ENCODE measurements at places on chromosomes 7 and 10.

DNA sequence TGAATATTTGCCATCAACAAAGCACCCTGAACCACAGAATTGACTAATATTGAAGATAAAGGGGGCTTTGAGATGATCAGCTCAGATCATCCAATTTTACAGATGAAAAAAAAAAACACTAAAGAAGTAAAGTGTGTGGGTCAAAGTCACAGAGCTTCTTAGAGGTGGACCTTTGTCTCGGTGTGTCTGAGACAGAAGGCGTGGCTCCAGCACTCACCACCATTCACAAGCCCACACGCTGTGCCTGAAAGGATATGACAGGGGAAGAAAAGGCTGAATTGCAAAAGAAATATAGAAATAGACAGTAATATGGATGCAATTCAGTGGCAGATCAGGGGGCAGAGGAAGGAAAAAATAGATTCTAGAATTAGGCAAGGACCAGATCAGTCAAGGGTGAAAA, 114.9 kb upstream of the PLXNA4 start:
- no peak for DNase-seq

- no peak for DNase-seq
These were observed 184.2 kb upstream of the TMEM196 start for GRCh38 chr7:19957664-19958063.

DNA sequence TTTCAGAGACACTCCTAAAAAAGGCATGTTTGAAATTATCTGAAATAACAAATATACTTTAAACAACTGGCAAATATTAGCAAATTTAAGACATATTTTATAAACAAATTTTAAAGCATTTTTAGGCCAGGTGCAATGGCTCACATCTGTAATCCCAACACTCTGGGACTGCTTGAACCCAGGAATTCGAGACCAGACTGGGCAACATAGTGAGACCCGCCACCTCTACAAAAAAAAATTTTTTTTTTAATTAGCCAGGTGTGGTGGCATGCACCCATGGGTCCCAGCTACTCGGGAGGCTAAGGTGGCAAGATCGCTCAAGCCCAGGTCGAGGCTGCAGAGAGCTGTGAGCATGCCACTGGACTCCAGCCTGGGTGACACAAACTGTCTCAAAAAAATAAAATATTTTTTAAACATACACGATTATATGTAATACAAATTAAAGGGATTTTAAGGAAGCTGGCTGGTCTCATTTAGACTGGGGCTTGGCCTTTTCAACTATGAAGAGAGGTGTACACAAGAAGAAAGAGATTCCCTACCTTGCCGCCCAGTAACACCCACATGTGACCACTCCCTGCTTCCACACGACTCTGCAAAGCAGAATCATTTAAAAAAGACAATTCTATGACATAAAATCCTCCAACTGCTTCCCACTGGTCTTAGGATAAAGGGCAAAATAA, 7.5 kb downstream of the LARP4B start:
- no peak for DNase-seq

GRCh38 chr7:22733761-22734160, 6.8 kb downstream of the IL6 start:
- DNase-seq: no peak

DNA sequence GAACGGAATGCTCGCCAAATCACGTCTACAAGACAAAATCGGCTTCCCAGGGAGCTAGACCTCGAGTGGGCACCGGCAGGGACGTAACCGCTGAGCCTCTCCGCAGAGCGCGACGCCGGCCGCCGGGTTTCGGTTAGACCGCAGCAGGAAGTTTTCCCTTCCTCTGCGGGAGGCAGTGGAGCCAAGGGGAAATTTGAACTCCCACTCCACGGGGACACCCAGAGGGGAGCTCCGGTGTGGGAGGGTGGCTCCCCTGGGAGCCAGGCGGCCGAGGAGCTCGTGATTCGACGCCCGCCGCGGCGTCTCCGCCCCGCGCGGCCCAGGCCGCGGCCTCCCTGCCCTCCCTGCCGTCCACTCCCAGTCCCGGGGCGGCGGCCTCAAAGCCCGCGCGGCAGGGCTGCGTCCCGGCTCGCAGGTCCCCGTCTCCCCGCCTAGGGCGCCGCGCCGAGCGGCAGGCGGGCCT, 426 bp downstream of the SYPL1 start:
- no peak for DNase-seq

- no peak for DNase-seq
These were observed 643.3 kb upstream of the SORCS1 start for GRCh38 chr10:107807836-107808235.

DNA sequence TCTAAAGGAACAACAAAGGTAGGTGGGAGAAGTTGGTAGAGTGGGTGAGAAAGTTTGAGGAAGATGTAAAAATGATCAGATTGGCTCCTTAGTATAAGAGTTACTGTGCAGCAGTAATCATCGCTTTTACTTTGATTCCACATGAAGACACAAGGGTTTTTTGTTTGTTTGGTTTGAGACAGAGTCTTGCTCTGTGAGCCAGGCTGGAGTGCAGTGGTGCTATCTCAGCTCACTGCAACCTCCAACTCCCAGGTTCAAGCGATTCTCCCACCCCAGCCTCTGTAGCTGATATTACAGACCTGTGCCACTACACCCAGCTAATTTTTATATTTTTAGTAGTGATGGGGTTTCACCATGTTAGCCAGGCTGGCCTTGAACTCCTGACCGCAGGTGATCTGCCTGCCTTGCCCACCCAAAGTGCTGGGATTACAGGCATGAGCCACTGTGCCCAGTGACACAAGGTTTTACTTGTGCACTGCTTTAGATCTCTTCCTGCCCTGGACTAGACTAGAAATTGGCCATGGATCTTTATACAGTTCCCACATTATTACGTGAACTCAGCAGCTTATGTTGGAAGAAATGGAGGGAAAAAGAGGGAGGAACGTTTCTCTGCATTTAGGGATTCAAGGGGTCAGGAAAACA, 10.7 kb downstream of the LUC7L2 start:
- no peak for DNase-seq

GRCh38 chr10:30437031-30437841, 3.3 kb downstream of the MAP3K8 start:
- no peak for DNase-seq

- DNase-seq: no peak
These were observed 30.9 kb downstream of the ANKRD16 start for GRCh38 chr10:5858811-5859210.

- no peak for DNase-seq
These were observed 147.1 kb downstream of the ITGA8 start for GRCh38 chr10:15572531-15573045.

- no peak for DNase-seq
These were observed 2.4 kb upstream of the HOXA10 start for GRCh38 chr7:27176524-27176845.

All from tibial nerve (tissue), 4 donors.